M059J (cell line): ENCODE measurements at places on chromosomes 2 and 18.

DNA sequence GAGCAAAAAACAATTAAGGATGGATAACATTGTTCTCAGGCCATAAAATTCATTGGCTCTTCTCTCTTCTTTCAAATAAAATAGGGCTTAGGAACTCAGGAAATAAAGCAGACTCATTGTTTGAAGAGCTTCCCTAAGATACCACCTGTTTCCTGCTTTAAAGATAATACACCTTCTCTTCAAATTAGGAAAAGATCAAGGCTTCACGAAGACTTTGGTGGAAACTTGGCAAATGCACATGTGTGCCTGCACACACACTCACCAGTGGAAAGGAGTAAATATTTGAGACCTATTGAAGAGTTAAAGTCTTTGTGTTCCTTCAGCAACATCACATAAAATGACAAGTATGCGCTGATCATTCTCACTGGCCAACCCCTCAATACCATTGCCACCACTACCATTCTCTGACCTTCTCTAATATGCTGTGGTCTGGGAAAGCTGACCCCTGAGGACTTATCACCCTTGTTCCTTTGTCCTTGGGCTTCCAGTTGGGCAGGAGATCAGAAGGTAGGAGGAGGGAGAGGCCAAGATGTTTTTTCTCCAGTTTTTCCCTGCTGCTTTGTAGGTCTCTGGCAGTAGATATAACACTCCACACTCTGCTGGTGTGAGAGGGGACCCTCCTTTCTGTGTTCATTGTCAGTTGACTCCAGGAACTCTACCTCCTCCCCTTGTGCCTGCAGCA lies 53.5 kb upstream of the SPOPL start:
- no peak for DNase-seq

GRCh38 chr2:62706721-62707521 lies 1.4 kb downstream of the EHBP1 start:
- DNase-seq, result no peak

DNA sequence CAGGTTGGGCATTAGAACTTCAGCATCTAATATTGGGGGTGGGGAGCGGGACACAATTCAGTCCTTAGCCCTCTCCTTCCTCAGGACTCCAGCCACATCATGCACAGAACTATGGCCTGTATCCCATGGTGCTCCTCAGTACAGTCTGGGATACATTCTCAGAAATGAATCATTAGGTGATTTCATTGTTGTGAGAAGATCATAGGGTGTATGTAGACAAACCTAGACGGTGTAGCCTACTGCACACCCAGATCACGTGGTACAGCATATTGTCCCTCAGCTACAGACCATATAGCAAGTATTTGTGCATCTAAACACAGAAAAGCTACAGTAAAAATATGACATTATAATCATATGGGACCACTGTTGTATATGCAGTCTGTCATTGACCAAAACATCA lies 23.2 kb upstream of the IMP4 start:
- no peak for DNase-seq

- DNase-seq, result peak; percentile 85
Measured at GRCh38 chr2:240921311-240921994, 15.3 kb downstream of the CROCC2 start.

DNA sequence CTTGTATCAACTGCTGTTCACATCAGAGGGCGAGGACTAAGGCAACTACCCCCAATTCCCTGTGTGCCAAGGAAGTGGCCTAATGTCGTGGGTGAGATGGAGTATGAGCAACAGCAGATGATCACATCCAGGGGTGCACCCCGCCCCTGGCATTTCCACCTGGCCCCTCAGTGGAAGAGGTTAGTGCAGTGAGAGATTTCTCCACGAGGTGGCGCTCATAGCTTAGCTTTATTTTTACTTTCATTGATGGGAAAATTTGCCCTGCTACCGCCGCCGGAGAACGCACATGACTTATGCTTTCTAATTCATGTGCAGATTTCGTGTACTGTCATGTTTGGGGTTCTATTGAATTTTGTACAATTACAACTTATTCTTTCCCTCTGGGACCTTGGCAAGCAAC lies 470.6 kb upstream of the MEX3C start:
- DNase-seq, result peak; percentile 22

DNA sequence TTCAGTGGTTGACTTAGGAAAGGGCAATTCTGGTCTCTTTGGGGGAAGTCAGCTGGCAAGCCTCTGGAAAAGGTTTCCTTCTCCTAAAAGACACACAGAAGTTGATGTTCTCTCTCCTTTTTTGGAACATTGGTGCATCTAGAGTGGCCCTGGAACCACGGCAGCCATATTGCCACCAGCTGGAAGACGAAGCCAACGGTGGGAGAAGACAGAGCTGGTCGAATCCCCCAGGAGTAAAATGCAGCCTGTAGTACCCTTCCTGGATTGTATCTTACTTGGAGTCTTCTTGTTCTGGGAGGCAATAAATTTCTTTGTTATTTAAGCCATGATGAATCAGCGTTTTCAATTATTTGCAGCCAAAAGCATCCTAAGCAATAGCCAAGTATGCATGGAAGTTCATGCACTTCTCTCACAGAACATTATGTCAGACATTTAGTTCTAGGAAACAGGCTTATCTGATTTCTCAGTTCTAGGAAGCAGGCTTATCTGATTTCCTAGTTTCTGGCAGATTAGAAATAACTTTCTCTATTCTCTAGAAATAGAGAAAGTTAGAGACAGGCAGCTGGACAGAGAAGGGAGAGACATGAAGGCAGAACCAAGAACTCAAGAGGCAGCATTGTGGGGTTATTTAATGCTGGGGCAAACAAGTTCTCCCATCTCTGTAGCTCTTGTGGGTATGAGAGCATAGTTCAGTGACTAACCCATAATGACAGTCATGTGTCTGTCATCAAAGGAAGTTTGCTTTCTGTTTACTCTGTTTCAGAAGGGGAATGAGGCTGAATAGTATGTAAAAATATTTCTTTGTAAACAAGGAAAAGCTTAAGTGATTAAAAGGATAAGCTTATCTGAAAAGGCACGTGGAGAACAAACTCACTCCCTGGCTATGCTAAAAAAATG lies 40.5 kb upstream of the NABP1 start:
- DNase-seq, result peak; percentile 84

- DNase-seq, result peak; percentile 7
Measured at GRCh38 chr2:66813976-66814375, 379.1 kb downstream of the MEIS1 start.

- DNase-seq, result no peak
Measured at GRCh38 chr18:79309614-79310358, 85.9 kb upstream of the NFATC1 start.

GRCh38 chr18:44937960-44938719 lies 257.5 kb downstream of the SETBP1 start:
- DNase-seq, result no peak

DNA sequence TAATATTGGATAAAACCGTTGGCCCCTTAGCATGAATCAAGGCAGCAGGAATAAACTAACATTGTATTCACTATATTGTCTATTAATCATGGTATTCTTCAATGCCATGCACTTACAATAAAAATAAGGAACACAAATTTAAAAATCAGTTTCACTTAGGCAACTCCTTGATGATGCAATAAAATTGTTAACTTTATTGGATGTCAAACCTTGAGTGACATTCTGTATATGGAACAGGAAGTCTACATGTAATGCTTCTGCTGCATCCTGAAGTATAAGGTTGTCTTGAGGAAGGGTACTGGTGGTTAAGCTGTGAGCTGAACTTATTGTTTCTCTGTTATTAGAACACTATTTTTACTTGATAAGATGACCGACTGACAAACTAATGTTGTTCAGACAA lies 605.5 kb downstream of the SATB2 start:
- no peak for DNase-seq

DNA sequence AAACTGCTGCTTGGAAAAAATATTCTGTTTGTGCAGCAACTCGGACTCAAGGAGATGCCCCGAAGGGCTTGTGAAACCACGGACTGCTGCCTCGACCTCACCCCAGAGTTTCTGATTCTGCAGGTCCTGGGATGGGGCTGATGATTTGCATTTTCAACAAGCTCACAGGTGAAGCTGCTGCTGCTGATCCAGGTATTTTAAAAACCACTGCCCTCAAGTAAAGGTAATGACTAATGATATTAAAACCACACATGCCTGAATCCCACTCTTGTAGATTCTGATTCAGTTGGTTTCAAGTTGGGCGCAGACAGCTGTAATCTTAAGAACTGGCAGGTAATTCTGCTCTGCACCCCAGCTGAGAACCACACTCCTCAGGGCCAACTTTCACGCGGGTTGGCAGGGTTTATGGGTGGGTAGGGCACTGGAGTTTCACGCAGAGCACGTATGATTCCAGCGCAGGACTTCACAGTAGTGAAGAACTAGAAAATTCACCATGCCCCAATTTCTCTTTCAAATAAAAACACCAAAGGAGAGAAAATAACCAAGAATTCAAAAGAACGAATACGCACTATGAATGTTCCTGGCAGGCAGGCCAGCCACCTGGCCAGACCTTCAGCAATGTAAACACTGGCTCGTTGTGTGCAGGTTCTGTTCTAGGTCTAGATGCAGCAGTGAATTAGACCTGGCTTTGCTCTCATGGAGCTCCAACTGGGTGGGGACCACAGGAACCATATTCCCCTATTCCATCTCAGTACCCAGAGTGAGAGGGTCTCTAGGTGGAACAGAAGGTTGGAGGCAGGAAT lies 74.6 kb upstream of the ZFP36L2 start:
- DNase-seq, result peak; percentile 8

- DNase-seq, result no peak
Measured at GRCh38 chr2:46863882-46864281, 51.7 kb downstream of the MCFD2 start.

DNA sequence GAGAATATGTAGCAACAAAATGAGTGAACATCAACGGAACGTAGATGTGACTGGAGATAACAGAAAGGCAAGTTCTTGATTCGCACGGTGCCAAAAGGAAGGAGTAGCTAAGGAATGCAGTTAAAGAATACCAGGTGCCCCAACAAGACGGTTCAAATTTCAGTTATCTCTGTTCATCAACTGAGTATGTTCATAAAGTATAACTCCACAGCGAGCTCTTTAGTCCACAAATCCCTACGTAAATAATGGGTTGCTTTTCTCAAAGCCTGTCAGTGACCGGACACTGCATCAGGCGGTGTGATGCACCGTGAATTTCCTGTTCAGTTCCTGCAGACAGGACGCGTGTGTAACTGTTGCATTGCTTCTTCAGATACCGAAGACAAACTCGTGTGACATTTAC lies 91.8 kb downstream of the NOL10 start:
- no peak for DNase-seq

DNA sequence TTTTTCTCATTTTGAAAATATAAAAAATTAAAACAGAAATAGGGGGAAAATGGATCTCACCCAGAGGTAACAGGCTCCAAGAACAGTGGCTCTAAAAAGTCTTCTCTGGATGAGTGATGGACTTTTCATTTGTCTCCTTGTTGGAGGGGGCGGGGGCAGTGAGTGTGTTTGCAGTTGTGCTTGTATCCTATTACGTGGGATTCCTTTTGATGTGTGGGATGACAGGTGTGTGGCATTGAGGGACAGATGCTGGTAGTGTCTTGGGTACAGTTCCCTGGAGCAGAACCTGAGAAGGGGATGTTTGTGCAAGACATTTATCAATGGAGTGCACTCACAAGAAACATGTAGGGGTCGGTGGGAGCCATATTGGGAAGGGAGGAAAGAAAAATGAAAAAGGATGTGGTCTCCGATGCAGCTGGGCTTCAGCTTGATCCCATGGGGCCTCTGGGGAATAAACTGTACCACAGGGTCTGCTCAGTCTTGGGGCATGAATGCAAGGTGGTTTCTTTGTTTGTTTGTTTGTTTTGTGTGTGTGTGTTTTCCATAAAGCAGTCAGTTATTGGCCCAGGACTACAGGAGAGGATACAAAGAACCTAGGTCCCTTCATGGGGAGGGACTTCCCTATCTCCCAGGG lies 120.0 kb upstream of the SLC35G4 start:
- no peak for DNase-seq

GRCh38 chr18:13581496-13582177 lies 144.7 kb downstream of the FAM210A start:
- DNase-seq, result no peak

DNA sequence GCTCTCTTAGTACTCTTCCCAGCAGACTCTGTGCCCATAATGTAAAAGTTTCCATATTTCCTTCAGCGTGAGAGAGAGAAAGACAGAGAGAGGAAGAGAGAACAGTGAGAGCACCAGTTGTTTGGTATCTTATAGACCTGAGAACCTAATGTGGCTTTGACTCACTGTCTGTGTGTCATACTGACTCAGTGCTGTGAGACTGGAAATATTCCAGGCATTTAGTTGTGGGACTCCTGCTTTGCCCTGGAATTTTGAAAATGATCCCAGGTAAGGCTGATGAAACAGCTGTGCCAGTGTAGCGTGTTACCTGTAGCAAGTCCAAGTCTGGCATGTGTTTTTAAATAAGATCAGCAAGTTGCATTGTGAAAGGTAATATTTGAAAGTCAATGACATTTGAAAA lies 87.9 kb upstream of the KCNH7 start:
- DNase-seq, result peak; percentile 88

DNA sequence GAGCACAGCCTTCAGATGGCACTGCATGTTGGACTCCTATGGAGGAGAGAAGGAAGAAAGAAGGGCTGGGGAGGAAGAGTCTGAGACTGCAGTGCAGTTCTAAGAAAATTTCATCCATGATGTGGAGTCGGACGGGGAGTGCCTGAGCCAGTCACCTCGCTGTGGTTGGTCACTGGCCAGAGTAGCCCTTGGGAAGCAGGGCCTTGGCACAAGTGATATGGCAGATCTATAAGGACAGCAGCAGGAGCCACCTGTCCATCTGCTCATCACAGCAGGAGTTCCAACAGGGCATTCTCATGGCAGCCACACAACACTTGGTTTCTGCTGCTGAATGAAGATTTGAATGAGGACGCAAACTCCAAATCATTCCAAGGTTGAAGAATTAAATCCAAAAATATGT lies 314.8 kb downstream of the CYP26B1 start:
- no peak for DNase-seq

DNA sequence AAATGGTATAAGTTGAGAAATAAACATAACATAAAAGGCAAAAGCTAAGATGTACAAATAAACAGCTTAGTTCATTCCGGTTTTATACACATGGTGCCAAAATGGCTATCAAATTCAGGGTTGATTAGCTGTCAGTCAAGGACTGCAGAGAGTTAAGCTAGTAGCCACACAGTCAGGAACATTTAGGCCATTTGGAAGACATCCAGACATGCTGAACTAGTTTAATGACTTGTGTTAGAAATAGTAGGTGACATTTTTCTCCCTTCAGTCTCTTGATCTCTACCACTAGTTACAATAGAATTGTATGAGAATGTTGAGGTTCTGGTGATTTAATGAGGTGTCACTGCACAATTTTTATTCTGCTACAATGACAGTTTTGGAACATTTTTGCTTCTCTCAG lies 394.4 kb upstream of the SPHKAP start:
- no peak for DNase-seq

GRCh38 chr2:110873056-110873502 lies 140.7 kb downstream of the ACOXL start:
- no peak for DNase-seq

DNA sequence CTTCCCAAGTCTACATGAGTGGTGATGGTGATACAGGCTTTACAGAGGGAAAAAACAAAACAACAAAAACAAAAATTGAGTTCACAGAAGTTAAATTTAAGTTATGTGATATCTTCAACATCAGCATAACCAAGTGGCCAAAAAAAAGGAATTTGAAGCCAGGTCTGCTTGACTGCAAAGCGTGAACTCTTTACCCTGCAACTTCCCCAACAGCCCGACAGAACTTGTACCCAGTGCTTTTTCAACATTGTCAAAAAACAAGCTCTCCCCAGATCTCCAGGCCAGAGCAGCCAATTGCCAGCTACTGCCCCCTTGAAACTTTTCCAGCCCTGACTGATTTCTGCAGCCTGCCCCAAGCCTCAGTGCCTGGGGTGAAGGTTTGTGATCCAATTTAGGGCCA lies 76.7 kb downstream of the RNF144A start:
- no peak for DNase-seq

GRCh38 chr18:63936156-63936931 lies 12.8 kb upstream of the HMSD start:
- peak; percentile 84 for DNase-seq
